Uterus (tissue), 4 donors: ENCODE measurements at places on chromosomes 2 and 18. TPM values are rescaled to one million over a fixed set of nuclear protein-coding genes. Genes with fewer than 3 reads are reported as not detected.
A peak's percentile ranks its signal among the peaks of the same experiment; 100 is the strongest.

DNA sequence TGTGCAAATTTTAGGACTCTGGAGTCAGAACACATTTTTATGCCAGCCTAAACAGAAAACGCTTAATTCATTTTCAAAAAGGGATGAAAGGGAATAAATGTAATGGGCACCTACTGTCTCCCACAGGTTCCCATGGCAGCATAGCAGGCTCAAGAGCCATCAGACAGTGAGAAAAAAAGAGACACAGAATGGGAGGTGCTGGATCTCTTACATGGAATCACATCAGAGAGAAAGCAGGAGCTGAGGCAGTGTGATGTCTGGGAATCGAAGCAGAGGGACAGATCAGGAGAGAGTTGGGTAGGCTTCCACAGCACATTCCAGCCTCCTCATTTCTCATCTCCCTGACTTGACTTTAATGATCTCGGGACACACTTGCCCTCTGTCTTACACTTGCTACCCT lies 684.3 kb downstream of the KCNJ3 start:
- no peak for DNase-seq

The ABCG5 gene
- not detected for total RNA-seq

- DNase-seq: no peak
These were observed 4.5 kb upstream of the BCL2L11 start for GRCh38 chr2:111116011-111116746.

The PAX8 gene
- total RNA-seq: 23.9 TPM

The LONRF2 gene
- total RNA-seq: 44.0 TPM

DNA sequence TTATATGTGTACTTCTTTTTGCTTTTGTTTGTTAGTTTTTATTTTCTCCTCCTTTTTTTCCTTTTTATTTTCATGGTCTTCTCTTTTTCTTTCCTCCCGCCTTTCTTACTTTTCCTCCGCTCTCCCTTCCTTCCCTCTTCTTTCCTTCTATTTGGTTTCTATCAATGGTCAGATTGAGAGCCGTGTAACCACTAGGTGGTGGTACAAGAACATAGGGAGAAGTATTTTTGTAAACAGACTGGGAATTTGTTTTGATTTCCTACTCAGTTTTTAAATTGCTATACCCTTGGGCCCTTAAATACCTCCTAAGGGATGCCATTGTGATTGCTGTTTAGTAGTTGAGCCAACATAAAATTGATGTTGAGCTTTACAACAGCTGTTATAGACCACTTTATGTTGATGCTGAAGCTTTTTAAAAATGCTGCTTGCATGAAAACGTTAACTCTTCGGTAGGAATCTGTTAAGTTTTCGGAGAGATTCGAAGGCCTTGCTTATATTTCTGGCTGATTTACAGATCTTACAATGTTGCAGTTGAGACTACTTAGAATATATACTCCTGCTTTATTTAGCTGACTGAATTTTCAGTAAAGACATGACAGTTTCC lies 124.2 kb downstream of the UBE2E3 start:
- DNase-seq: no peak

- peak; percentile 40 for DNase-seq
These were observed 80.2 kb upstream of the PKDCC start for GRCh38 chr2:41967476-41968181.

DNA sequence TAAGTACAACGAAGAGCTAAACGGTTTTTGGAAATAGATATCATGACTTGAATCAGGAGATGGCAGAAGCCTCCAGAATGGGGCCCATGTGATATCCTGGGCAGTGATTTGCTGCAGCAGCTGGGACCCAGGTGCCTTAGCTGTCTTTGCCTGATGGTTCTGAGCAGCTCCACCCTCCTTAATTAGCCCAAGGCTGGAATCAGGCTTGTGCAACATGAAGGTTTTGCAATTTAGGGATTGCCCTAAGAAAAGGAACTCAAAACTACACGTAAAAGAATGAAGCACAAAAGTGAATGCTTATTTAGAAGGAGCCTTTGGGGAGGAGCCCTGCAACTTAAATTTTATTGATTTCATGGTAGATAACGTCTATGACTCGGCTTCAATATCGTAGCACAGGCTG lies 17.3 kb upstream of the CNDP2 start:
- DNase-seq: no peak

DNA sequence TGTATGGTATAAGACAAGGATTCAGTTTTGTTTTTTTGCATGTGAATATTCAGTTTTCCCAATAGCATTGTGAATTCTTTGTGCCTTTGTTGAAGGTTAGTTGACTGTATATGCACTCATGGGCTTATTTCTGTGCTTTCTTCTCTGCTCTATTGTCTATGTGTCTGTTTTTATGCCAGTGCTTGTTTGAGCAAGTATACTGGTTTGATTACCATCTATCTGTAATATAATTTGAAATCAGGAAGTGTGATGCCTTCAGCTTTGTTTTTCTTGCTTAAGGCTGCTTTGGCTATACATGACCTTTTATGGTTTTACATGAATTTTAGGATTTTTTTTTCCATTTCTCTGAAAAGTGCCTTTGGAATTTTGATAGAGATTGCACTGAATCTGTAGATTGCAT lies 23.5 kb downstream of the COLEC11 start:
- no peak for DNase-seq

GRCh38 chr2:160275656-160276055 lies 75.6 kb upstream of the ITGB6 start:
- no peak for DNase-seq

The SKOR2 gene
- not detected for total RNA-seq

The PIK3C3 gene
- 57.6 TPM for total RNA-seq

DNA sequence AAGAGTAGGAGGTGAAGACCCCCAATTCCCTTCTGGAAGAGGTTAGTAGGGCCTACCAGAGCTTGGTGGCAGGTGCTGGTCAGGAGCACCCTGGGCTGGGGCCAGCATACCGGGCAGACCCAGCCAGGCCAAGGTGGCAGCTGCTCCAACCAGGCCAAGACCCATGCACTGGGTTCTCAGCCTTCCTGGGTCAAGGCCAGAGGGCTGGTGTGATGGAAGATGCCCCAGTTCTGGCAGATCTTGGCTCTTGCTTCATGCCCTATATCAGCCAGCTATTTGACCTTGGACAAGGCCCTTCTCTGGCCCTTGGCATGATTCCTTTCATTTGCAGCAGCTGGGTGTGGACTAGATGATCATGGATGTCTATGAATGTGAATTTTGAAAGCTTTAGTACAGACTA lies 57.7 kb downstream of the PRKCE start:
- no peak for DNase-seq

DNA sequence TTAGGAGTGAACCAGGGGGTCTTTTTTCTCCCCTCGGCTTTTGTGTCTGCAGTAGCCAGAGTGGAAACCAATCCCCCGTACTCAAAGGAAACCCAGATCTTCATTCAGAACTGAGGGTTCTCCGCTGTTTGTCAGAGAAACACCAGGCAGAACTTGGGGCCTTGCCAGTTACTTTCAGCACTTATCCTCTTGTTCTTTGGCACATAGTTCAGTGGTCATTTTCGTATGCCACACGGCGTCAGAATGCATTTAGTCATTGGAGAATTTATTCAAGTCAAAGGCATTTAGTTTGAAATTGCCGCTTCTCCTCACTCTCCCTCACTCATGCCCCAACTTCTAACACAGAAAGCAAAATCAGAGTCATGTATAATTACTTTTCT lies 102.9 kb downstream of the CABLES1 start:
- DNase-seq: peak; percentile 43

DNA sequence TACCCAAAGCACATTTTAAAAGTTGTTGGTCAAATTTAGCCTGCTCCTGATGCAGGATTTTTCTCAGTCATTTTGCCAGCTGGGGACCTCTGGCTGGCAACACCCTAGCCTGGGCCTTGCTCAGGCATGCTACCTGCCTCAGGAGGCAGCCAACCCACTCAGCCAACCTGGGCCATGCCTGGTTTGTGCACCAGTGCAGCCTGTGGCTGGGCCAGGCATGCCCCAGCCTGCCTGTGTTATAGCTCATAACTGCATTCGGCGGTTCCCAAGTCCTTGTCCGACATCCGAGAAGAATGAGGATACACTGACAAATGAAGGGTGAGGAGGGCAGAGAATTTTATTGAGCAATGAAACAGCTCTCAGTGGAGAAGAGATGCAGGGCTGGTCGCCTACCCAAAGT lies 608.0 kb downstream of the SUCLG1 start:
- no peak for DNase-seq

The TFCP2L1 gene
- under 0.01 TPM for total RNA-seq

The KYNU gene
- total RNA-seq: 1.9 TPM

The REG3G gene
- total RNA-seq: not detected

The ATP6V1B1 gene
- total RNA-seq: 3.7 TPM

DNA sequence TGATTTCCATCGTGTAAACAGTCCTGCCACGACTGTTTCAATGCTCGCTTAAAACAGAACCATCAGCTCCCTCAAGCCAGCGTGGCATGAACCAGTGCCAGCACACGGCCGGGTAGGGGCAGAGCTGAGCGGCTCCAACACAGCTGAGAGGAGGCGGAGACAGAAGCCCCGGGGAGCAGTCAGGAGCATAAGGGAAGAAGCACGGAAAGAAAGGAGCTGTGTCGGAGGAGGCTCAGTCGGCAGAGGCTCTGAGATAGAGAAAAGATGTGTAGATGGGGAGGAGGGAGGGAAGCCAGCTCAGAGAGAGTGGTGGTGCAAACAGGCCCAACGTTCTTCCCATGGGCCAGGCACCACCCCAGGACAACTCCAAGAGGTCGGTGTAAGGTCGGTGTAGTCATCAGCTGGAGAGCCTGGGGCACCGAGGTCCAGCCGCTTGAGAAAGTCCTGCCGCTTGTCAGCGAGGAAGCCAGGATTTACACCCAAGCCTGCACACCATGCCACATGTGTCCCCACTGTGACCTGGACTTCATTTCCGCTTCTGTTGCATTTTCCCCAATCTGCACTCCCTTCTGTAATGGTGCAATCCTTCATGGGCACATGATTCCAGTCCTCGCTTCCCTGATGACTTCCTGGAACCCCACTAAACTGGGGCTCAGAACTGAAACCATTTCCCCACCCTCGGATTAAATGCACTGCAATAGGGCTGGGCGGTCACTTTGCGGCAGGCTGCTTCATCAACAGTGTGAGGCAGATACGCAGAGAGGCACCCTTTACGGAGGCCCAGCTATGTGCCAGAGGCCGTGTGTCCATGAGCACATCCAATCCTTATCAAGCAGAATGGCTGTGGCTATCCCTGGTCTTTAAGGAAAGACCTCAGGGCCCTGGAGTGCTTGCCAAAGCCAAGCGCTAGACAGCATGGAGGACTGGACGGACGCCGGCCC lies 43.5 kb downstream of the CYP27C1 start:
- peak; percentile 42 for DNase-seq

- DNase-seq: no peak
These were observed 39.1 kb upstream of the PLEKHM3 start for GRCh38 chr2:208064220-208064961.

DNA sequence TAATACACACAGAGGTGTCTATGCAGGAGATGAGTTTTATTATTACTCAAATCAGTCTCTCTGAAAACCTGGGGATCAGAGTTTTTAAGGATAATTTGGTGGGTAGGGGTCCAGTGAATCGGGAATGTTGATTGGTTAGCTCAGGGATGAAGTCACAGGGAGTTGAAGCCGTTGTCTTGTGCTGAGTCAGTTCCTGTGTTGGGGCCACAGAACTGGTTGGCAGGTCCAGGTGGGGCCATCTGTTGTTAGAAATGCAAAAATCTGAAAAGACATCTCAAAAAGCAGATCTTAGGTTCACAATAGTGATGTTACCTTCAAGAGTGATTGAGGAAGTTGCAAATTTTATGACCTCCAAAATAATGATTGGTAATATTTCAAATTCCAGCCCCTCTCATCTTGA lies 86.9 kb downstream of the VSNL1 start:
- DNase-seq: no peak

DNA sequence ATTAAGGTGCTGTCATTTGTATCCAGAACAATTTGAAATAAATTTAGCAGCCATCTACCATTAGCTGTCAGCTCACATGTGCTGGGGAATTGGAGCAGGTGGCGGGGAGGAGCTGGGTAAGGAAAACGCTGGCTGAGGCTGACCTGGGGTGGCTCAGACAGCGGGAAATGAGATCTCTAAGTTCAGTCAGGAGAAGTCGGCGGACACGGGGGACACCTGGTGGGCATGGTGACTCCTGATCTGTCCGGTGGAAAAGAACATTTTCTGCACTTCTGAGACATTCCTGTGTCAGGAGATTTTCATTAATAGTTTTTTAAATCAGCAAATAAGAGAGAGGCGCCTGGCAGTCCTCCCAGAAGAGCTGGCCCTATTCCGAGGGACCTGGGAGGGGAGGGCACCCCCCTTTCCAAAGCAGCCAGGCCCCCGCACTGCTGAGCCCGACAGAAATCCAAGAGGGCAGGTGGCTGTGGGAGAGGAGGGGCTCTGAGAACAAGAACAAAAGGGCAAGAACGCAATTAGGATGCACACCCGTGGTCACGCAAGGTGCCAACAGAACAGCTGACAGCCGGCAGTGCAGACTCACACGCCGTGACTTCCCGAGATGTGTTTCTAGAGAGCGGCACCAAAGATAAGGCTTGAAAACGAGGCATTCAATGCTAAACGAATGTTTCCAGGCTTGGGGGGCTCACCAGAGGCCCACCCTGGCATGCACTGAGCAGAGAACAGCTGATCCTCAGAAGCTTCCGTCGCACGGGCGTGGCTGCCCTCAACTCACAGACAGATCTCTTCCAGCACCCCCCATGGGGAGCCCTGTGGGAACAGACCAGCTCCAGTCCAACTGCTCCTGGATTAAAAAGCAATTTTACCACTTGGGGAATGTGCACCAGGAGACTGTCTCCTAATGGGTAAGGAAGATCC lies 26.4 kb downstream of the SLC66A2 start:
- peak; percentile 27 for DNase-seq

The PUS10 gene
- total RNA-seq: 16.5 TPM

- DNase-seq: no peak
These were observed 186.1 kb upstream of the STON1 start for GRCh38 chr2:48343571-48344440.

DNA sequence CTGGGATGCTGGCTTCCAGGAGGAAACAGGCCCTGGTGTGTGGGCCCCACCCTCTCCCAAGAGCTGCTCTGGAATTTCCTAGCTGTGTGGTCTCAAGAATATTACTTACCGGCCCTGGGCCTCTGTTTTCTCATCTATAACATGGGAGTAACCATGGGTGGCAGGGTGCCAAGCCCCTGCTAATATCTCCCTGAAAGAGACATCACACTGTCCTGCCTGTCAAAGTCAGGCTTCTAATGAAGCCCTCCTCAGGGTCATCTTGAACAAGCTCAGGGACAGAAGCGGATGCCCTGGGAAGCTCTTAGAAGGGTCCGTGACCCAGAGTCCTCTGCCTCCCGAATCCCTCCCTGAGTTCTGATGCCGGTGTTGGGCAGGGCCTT lies 173.2 kb upstream of the HDAC4 start:
- no peak for DNase-seq

DNA sequence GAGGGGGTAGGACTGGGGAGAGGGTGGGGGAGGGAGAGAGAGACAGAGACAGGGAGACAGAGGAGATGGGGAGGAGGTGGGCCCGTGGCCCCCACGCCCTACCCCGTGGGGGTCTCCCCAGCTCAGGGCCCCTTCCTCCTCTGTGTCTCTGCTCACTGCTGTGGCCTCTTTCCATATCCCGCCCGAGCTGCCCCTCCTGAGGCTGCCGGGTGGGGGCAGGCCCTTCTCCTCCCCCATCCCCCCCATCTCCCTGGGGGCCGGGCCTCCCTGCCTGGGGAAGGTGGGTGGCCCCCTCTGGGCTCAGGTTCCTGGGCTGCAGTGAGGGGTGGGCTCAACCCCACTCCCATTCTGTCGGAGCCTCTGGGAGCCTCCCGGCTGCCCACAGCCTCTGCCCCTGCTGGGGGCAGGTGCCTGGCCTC lies 332 bp upstream of the PDCD1 start:
- no peak for DNase-seq
